ENCODE measurements at places on chromosomes 2 and 18.
A peak's percentile ranks its signal among the peaks of the same experiment; 100 is the strongest.

DNA sequence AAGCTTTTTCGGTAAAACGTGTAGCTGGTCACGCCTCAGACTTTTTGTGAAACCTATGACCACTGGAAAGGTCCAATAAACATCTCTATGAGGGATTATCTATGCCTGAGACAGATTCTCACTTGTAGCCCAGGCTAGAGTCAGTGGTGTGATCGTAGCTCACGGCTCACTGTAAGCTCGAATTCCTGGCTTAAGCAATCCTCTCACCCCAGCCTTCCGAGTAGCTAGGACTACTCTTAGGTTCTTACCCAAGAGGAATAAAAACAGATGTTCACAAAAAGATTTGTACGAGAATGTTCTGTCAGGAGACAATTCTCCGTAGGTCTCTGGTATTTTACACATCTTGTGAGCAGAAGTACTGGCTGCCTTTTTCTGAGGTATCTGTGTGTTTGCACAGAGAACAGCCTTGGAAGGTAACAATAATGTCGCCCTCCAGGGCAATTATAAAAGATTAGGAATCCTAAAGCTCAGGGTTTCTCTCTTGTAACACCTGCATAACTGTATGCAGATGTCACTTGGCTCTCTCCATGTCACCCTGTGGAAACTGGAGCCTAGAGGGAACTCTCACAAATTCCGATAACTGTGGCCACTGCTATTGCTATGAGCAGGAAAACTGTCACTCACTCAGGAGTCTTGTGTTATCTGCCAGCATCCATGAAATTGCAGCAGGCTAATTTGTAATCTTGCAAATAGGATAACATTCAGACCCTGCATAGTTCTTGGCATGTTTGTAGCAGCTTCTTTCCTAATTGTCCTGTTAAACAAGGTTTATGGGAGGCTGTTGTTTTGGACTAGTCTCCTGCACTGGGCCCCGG lies 25.5 kb upstream of the RALBP1 start:
- DNase-seq, result no peak

DNA sequence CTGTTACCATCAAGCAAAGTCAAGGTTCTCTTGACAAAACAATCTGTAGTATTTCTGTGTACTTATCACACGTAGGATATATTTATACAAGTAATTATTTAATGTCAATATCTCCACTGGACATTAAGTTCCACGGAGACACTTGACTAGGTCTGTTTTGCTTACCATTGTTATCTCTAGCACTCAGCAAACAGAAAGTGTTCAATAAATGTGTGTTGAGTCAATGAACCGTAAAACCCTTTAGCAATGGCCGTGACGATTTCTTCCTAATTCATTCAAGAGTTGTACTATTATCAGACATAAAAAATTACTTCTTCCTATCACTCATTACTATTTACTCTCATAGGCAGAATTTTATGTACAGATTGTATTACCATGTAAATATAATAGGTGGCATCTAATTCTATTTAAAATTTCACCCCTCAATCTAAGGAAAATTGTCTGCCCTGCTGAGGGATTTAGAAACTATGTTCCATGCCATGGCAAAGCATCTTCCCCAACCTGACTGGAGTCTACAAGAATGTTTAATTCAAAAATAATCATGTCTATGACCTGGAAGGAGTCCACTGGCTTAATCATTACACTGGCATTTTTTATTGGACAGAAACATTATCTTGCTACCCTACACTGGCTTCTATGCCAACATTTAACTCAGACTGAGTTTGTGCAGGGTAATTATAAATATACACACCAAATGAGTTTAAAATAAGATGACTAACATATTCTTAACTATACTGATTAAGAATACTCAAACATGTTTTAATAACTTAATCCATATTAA lies 301.9 kb downstream of the ZEB2 start:
- DNase-seq, result no peak

DNA sequence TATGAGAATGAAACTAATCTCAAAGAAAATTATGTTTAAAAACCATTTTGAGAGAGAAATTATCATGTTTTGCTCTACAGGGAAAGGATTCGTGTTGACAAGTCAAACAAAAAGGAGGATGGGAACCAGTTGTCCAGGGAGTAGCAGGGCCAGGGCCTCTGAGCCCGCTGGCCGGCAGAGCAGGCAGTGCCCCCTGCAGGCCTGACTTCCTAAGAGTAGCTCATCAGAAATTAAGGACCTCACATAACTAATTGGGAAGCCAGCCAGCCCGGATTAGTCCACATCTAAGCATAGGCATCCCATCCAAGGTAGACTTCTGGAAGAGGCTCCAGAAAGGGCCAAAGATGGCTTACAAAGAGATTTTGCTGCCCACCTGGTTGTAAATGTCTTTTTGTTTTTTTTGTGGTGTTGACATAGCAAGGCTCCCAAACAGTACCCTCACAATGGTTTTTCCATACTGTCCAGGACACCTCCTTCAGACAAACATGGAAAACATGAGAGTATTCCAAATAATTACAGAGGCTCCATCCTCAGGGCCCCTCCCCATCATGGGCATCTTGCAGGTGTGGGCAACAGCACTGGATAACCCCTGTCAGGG lies 241.2 kb upstream of the TANK start:
- no peak for DNase-seq

GRCh38 chr2:106537047-106537446 lies 49.9 kb downstream of the CD8B2 start:
- no peak for DNase-seq

DNA sequence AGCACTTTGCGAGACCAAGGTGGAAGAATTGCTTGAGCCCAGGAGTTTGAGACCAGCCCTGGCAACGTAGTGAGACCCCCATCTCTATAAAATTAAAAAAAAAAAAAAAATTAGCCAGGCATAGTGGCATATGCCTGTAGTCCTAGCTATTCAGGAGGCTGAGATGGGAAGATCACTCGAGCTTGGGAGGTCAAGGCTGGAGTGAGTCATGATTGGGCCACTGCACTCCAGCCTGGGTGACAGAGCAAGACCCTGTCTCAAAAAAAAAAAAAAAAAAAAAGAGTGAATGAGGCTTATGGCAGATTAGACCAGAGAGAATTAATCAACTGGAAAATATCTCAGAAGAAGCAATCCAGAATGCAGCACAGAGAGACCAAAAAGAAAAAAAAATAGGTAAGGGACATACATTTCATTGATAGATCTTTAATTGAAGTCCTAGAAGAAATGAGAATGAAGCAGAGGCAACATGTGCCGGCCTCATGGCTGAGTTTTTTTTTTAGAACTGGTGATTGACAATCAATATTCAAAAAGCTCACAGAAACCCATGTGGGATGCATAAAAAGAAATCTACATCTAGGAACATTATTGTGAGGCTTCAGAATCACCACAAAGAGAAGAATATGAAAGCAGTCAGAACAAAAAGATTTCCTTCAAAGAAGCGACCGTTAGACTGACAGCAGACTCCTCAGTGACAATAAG lies 32.2 kb upstream of the ELAC1 start:
- no peak for DNase-seq

GRCh38 chr18:62663731-62664336 lies 51.5 kb upstream of the PHLPP1 start:
- peak; percentile 25 for DNase-seq
